Activated CD8-positive, alpha-beta memory T cell treated with anti-CD3 and anti-CD28 coated beads, Interleukin-2, amount 10 ng/mL, durations not matched to agents 7 days and 5 days (primary cell): ENCODE measurements at places on chromosomes 2 and 18. TPM values are rescaled to one million over a fixed set of nuclear protein-coding genes. Genes with fewer than 3 reads are reported as not detected.

GAL3ST2 gene
- total RNA-seq = 0.20 TPM

HOXD13 gene
- not detected for total RNA-seq

TIA1 gene
- 151 TPM for total RNA-seq

DARS1 gene
- 94.0 TPM for total RNA-seq

DBI gene
- 179 TPM for total RNA-seq

CEP192 gene
- 57.4 TPM for total RNA-seq

PFN4 gene
- total RNA-seq = not detected

ARL4C gene
- 252 TPM for total RNA-seq

PLEK gene
- total RNA-seq = 42.5 TPM

GALM gene
- total RNA-seq = 86.0 TPM

MTHFD2 gene
- total RNA-seq = 215 TPM

CTAGE1 gene
- total RNA-seq = not detected

MARS2 gene
- total RNA-seq = 22.0 TPM

CHAC2 gene
- total RNA-seq = 21.9 TPM

IL36A gene
- not detected for total RNA-seq

CFLAR gene
- total RNA-seq = 242 TPM

LIMS3 gene
- total RNA-seq = 0.93 TPM

TYMS gene
- 369 TPM for total RNA-seq

TBR1 gene
- 0.05 TPM for total RNA-seq

PER2 gene
- 9.1 TPM for total RNA-seq

SLC35G4 gene
- not detected for total RNA-seq

PMAIP1 gene
- total RNA-seq = 64.7 TPM

IL37 gene
- total RNA-seq = not detected

C18orf63 gene
- total RNA-seq = not detected

SULT1C4 gene
- not detected for total RNA-seq

MOGAT1 gene
- not detected for total RNA-seq

CCDC74B gene
- 0.47 TPM for total RNA-seq

CHST9 gene
- not detected for total RNA-seq

TMEM127 gene
- 36.9 TPM for total RNA-seq

OR6B2 gene
- not detected for total RNA-seq

PLB1 gene
- 1.2 TPM for total RNA-seq

PLGLB2 gene
- total RNA-seq = 0.85 TPM

CCDC148 gene
- total RNA-seq = not detected

TPGS2 gene
- total RNA-seq = 120 TPM

FAM110C gene
- total RNA-seq = 0.37 TPM

CROCC2 gene
- not detected for total RNA-seq

ADAM23 gene
- total RNA-seq = 0.28 TPM

SERPINB12 gene
- total RNA-seq = not detected

SPOPL gene
- total RNA-seq = 15.3 TPM

CYS1 gene
- total RNA-seq = not detected

GPR17 gene
- not detected for total RNA-seq

CABLES1 gene
- 2.1 TPM for total RNA-seq

GBX2 gene
- total RNA-seq = not detected

SH3BP4 gene
- total RNA-seq = not detected

EGR4 gene
- total RNA-seq = 0.09 TPM

CFAP210 gene
- not detected for total RNA-seq

PLEKHM3 gene
- total RNA-seq = 5.1 TPM

REG3A gene
- total RNA-seq = not detected

ANKRD62 gene
- total RNA-seq = not detected

ME2 gene
- 77.2 TPM for total RNA-seq

STEAP3 gene
- total RNA-seq = 0.68 TPM
